Mucosa of descending colon (tissue), 3 donors: ENCODE measurements at places on chromosomes 2 and 18.

DNA sequence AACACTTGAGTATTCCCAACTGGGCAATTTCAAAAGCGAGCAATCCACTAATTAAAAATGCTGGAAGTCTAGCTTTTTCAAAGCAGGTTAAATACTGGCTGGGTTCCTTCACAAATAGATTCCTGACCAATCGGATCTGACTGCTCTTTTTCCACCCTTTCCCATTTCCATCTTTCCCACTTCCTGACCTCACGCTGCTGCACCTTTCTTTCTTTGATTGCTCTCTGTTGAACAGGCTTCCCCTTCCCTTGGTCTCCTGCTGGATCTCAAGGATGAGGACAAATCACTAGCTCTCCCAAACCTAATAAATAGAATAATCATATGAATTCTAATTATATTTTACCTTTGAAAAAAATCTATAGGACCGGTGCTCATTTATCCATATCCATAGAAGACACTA is 121.2 kb downstream of the TCF4 start:
- no peak for DNase-seq

DNA sequence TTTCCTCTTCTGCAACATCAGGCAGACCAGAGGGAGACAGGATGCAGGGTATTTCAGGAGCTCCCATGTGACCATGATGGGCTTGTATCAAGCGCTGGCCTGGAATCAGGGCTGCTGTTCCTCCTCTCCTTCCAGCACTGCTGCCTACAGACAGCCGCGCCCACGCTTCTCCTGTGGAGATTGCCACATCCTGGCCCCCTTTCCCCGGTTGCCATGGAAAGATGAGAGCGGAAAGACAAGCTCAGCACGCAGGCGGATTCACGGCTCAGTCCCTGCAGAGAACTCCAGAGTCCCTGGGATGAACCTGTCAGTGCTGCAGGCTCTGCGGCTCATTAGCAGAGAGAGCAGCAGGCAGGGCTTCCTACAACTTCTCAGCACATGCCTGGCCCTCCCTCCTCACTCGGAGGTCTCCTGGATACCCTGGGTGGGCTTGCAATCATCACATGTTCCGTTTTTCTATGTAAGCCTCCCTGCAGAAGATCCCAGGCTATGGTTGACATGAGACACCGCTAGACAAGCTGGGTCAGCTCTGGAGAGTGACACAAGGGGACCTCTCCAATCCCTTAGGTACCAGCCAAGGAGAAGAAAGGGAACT is 497.8 kb upstream of the MYT1L start:
- no peak for DNase-seq

DNA sequence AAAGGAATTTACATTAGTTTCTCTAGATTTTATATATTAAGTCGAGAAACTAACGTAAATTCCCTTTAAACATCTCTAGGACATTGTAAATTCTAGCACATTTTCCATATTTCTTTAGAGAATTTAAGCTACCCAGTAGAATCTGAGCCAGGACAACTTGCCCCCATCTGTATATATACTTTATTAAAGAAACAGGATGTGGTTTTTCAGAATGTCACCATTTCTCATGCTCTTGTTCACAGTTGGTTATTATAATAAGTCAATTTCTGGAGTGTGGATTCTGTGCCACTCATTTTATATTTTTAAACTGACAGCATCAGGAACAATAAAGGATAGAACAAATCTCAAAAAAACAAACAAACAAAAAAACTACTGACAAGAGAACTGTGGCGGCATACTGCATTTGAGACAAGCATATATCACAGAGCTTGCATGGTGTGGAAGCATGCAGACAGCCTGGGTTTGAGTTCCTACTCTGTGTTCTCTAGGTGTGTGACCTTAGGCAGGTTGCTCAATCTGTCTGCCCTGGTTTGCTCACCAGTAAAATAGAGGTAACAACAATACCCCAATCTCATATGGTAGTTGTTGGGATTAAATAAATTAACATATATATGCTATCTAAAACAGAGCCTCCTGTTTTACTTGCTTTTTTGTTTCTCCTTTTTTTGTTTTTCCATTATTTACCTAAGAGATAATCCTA is 61.4 kb upstream of the DNER start:
- DNase-seq, result no peak

- DNase-seq, result peak; percentile 45
Measured at GRCh38 chr2:177393203-177393755, 706 bp downstream of the AGPS start.

GRCh38 chr2:75798569-75798968 is 87.9 kb upstream of the GCFC2 start:
- DNase-seq, result no peak

GRCh38 chr2:226017537-226017936 is 618.0 kb downstream of the NYAP2 start:
- no peak for DNase-seq

DNA sequence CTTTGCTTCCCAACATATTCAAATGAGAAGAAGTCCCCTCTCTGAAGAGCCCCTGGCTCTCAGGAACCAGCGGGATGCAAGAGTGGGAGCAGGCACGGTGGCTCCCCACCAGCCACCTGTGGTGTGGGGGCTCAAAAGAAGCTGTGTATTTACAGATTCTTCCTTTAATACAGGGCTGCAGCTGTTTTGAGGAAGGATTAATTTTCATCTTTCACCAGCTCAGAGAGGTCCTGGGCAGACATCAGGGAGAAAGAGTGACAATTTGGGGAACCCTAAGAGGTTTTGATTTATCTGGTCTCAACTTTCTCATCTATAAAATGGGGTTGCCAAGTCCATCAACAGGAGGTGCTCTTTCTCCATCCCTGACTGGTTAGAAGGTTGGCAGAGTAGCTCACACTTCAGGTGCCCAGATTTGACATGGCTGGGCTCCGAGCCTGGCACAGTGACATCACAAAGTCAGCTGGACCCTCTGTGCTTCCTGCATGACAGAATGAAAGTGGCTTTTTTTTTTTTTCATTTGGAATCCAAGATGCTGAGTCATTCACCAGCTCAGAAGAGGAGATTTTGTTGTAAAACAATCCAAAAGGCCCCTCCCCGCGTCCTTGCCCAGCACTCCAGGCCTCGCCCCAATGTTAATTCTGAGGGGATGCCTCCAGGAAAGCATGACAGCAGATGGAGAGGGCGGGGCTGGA is 15.5 kb upstream of the SIX2 start:
- DNase-seq, result no peak

DNA sequence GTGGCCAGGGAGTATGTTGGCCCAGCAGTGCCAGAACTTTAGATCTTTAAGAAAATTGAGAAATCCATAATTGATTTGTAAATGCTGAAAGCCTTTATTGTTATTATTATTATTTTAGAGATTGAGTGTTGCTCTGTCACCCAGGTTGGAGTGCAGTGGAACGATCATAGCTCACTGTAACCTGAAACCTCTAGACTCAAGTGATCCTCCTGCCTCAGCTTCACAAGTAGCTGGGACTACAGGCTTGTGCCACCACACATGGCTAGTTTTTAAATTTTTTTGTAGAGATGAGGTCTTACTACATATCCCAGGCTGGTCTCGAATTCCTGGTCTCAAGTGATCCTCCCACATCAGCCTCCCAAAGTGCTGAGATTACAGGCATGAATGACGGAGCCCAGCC is 143.2 kb upstream of the CCDC68 start:
- DNase-seq, result no peak

GRCh38 chr2:172472446-172473033 is 45.2 kb downstream of the ITGA6 start:
- no peak for DNase-seq
